ENCODE measurements at places on chromosomes 16 and 17. TPM values are rescaled to one million over a fixed set of nuclear protein-coding genes. Genes with fewer than 3 reads are reported as not detected.

Gene RANBP10
- total RNA-seq: 3.2 TPM

Gene SLFN5
- 35.1 TPM for total RNA-seq

Gene C17orf67
- total RNA-seq: 0.41 TPM

Gene SEPHS2
- total RNA-seq: 8.9 TPM

DNA sequence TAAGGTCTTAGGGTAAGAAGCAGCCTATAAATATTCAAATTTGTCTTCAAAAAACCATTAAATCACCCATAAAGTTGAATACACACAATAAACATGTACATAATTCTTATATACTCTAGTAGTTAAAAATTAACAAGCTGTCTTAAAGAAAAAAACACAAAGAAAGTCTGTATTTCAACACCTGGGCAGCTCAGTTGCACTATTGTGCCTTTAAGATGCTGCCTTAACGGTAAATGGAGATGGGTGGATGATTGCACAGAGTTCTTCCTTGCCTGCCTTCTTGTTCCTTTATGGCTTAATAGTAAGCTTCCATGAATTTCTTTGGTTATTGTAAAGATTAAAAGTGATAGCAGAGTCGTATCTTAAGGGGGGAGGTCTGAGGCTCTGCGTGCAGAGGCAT lies 105.1 kb downstream of the TOX3 start:
- no peak for DNase-seq

- DNase-seq: no peak
These were observed 47.9 kb downstream of the GINS3 start for GRCh38 chr16:58440131-58440530.

GRCh38 chr16:72800524-72801161 lies 247.3 kb downstream of the ZFHX3 start:
- DNase-seq: no peak

DNA sequence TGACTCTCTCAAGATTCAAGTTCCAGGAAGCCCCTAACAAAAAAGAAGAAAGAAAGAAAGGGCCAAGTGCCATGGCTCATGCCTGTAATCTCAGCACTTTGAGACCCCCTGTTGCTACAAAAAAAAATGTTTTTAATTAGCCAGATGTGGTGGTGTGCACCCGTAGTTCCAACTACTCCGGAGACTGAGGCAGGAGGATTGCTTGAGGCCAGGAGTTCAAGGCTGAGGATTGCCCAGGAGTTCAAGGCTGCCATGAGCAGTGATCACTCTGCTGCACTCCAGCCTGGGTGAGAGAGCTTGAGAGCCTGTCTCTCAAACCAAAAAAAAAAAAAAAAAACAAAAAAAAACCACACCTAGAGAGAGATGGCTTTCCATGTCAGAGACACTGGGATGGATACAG lies 18.8 kb downstream of the TLE7 start:
- no peak for DNase-seq

- peak; percentile 24 for DNase-seq
These were observed 8.6 kb downstream of the ARHGAP17 start for GRCh38 chr16:25006504-25007056.

DNA sequence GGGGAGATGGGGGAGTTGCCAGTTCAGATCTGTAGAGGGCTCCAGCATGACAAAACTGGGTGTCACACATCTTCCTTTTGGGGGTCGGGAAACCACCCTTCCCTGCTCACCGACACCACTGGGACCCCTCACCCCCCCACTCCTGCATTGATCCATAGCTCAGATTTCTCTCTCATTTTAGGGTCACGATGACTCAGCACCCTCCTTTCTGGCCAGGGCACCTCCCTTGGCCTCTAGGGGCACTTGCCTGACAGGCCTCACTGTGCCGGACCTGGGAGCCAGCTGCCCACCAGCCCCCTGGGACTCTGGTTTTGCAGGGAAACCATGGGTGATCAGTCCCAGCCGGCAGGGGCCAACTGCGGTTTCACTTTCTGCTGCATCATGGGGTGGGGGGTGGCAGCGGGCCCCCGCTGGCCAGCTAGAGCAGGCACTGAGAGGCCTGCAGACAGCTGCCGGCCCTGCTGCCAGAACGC lies 239.4 kb downstream of the MRTFB start:
- DNase-seq: peak; percentile 32
